ENCODE measurements at places on chromosomes 7 and 10.
A peak's percentile ranks its signal among the peaks of the same experiment; 100 is the strongest.

DNA sequence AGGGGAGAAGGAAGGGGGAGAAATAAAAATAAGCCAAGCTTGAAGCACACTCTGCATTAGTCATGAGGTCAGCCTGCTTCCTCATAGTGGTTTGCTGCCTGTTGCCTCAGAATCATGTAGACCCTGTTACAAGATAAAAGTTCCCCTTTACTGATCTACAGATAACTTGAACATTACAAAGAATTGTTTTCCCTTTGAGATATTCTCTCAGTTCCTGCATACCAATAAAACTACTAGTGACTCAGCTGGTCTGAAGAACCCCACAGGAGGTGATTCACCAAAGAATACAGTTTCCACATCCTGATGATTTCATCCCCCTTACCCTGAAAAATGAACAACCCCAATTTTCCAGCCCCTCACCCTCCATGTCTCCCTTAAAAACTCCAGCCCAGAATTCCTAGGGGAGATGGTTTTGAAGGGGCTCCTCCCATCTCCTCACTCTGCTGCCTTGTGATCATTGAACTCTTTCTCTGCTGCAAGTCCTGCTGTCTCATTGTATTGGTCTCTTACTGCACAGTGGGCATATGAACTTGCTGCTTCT is 31.5 kb upstream of the NRP1 start:
- peak; percentile 37 for DNase-seq

- no peak for DNase-seq
These were observed 3.1 kb upstream of the SAMD9 start for GRCh38 chr7:93120592-93121549.

- no peak for DNase-seq
These were observed 974.0 kb upstream of the GHITM start for GRCh38 chr10:83165265-83165664.

DNA sequence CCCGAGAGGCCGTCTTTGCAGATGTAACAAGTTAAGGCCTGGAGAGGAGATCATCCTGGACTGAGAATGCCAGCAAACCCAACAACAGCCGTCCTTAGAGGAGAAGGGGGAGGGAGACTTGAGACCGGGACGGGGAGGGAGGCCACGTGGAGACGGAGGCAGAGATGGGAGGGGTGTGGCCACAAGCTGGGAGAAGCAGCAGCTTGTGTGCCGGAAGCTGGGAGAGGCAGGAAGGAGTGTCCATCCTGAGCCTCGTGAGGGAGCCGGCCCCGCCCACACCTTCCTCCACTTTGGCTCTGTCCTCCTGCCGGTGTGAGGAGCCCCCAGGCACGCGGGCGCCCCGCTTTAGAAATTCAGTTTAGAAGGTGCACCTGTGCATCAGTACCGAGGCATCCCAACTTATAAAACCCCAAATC is 95.7 kb downstream of the DNAJB6 start:
- DNase-seq = no peak

DNA sequence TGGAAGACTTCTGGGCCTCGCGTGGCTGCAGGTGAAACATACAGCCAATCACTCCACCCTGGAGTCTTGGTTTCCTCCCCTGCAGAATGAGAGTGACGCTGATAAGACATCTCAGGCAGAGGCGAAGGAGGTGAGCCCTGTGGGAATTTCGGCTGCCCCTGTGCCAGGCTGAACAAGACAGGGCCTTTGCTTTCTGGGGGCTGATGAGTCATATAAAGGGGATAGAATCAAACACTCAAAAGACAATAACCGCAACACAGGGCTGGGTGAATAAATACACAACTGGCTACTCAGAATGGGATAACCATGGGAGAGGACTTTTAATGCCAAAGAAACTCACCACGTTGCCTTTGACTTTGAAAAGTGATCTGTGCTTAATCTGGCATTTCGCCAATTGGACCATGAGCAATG is 143.8 kb downstream of the KCNMA1 start:
- no peak for DNase-seq

DNA sequence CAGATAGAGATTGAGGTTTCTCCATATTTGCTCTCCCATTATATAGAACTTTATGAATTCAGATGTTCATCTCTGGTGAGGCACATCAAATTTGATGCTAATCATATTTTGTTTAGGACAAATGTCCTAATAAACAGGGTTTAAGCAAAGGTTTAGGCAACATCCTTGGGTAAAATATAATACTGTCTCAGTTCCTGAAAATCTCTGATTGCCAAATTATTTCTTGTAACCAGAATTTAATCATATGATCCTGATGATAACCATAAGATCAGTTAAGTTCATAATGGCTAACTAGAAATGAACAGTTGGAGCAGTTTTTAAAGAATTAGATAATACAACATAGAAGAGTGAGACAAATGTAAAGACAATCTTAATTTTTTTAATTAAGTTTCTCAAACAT is 18.6 kb downstream of the CUTC start:
- DNase-seq = no peak

DNA sequence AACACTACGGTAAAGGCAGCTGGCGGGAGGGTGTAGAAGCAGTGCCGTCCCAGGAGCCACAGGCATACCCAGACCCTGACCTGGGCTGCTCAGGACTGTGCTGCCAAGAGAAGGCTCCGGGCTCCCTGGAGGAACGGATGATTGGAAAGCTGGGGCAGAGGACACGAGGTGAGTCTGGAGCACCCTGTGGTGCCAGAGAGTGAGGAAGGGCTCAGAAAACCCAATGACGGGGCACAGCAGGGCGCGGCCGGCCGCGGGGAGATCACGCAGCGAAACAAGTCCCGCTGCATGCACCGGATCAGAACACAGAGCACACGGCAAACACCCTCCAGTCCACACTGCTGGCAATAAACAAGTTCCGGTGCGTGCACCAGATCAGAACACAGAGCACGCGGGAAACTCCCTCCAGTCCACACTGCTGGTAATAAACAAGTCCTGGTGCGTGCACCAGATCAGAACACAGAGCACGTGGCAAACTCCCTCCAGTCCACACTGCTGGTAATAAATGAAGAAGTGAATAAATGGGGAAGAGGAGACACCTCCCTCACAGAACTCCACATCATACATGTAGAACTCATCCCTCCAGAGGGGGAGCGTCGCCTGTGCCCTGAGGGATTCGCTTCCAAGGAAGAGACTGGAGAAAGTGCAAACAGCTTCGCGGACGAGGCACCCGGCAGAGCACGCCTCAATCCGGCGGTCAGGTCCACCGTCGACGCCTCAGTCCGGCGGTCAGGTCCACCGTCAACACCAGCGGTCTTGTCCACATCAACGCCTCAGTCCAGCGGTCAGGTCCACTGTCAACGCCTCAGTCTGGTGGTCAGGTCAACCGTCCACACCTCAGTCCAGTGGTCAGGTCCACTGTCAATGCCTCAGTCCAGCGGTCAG is 265.0 kb downstream of the MAD1L1 start:
- DNase-seq = no peak

- DNase-seq = no peak
These were observed 159.6 kb downstream of the TAX1BP1 start for GRCh38 chr7:27899601-27900000.

DNA sequence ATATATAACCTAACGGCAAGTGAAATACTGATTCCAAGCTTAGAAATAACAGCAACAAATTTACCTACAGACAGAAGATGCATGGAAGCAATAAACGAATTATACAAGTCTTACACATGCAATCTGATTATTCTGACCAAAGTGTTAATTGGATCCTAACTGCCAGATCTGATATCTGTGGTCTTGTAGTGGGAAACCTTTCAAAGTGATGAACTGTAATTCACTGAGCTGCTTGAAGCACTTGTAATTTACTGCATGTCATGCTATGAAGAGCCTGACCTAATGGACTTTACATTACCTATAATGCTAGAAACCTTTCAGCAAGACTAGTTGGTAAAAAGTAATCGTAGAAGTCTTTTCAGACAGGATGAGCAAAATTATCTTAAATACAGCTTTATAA is 205.6 kb downstream of the FOXP2 start:
- DNase-seq = no peak

GRCh38 chr7:8228766-8229674 is 32.9 kb downstream of the ICA1 start:
- no peak for DNase-seq

- DNase-seq = no peak
These were observed 1028.7 kb downstream of the XPNPEP1 start for GRCh38 chr10:108894402-108895301.

DNA sequence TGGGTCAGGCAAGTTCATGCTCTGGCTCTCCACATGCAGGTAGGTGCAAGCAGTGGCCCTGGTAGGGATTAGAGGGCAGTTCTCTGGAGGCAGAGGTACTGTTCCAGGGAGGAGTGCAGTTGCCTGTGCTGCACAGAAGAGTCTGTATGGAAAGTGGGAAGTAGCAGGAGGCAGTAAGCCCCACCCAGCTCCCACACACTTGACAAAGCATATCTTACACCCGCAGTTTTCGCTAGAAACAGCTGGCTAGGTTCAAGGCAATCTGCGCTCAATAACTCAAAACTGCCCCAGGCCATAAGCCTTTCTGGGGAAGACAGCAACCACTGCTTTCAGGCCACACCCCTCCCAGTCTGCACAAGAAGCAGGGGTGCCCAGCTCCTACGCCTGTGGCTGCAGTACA is 33.1 kb upstream of the ARMC3 start:
- DNase-seq = no peak

DNA sequence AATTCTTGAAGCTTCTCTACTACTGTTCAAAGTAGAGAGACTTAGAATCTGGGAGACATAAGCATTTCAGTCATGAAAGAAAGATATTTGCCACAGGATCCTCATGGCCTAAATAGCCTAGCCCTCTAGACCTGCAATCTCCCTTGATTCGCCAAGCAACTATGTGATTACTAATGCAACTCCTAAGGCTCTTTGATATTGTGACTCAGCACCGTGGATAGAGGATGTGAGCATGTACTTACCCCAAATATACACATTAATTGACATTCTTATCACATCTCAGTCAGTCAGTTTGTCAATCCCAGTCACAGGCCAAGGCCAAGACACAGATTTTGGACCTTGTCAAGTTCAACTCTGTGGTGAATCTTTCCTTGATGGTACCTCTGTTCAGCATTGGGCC is 42.6 kb downstream of the GPR37 start:
- peak; percentile 14 for DNase-seq

GRCh38 chr7:70634071-70634470 is 497.9 kb upstream of the GALNT17 start:
- no peak for DNase-seq
